ENCODE measurements at places on chromosomes 13 and 19.

GRCh38 chr19:10763411-10763810, 45.5 kb downstream of the DNM2 start:
- DNase-seq: no peak

DNA sequence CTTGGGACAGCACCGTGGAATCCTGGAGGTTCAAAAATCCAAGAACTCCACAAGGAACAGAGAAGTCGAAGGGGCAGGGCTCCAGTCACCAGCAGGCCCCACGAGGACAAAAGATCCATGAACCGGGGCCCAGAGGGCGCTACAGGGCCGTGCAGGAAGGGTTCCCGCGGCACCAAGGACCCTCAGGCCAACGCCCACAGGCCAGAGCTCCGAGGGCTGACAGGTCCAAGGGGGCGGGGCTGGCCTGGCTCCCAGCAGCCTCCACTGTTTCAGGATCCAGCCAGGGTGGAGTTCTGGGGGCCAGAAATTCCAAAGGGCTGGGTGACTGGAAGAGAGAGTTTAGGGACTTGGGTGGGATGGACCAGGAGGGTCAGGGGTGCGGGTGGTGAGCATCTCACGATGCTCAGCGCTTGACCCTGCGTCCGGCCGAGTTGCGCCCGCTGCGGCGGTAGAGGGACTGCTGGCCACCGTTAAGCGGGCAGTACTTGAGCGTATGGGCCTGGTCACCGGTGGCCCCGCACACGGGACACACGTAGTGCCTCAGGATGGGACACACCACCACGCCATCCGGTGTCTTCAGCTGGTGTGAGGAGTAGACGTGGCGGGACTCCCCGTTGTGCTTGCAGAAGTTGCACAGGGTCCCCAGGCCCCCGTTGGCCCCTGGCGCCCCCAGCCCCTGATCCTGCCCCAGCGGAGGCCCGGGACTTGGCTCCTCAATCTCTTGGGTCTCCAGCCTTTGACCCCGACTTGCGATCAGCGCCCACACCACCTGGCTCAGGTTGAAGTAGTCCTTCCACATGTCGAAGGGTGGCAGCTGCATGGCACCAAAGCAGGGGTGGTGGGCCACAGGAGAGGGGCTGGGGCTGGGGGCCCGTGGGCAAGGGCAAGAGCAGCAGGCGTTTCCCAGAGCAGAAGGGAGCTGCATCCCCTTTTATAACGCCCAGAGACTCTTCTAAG, at the start of gene NANOS2:
Gene NANOS2, minus strand, starts transcription at position 905 of the 957 bp plus-strand sequence. Its CDS starts 85 bp downstream, at position 820.
- DNase-seq: peak; percentile 42

GRCh38 chr19:1109032-1109551, 5.3 kb downstream of the GPX4 start:
- no peak for DNase-seq

- DNase-seq: no peak
These were observed 232.2 kb downstream of the GGACT start for GRCh38 chr13:100356426-100356825.

Data from activated CD4-positive, alpha-beta T cell treated with anti-CD3 and anti-CD28 coated beads, Interleukin-2, Interleukin-6, amounts not matched to agents 100 ng/mL and 50 ng/mL, durations not matched to agents 16 hours and 8 hours (primary cell).